ENCODE measurements at places on chromosomes 7 and 10. TPM values are rescaled to one million over a fixed set of nuclear protein-coding genes. Genes with fewer than 3 reads are reported as not detected.
A peak's percentile ranks its signal among the peaks of the same experiment; 100 is the strongest.

DNA sequence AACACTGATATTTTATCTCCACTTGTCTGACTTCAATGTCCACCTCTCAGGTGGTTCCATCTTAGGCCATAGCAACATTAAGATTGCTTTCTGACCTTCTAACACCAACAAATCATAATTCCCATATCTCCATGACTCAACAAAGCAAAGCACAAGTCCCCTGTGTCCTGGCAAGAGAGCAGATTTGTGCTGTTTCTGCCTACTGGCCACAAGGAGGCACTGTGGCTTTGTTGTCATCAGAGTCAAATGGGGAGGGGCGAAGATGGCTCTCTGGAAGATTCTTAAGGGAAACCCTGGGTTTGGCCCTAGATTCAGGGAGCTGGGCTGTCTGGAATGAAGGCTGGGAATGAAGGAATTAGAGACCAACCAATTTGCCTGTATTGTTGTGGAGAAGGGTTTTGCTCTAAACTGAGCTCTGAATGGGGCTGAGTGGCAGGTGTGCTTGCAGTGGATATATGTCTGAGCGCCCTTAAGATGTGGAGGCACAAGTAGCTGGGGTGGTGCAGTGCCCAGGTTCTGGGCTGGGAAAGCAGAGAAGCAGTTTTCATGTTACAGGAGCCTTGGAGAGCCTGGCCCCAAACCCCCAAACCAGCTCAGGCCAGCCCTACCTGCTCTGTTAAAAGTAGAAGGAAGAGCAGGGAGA is 154.8 kb upstream of the PRSS58 start:
- H3K36me3 ChIP-seq: no peaks in the 10 kb centered on the region
- H3K4me1 ChIP-seq: peaks cover 7% of the 10 kb centered on the region
- H3K4me3 ChIP-seq: no peak overlapping the region
- no peaks in the 10 kb centered on the region for H3K27me3 ChIP-seq
- DNase-seq: peak; percentile 76
- H3K27ac ChIP-seq: no peak overlapping the region

DNA sequence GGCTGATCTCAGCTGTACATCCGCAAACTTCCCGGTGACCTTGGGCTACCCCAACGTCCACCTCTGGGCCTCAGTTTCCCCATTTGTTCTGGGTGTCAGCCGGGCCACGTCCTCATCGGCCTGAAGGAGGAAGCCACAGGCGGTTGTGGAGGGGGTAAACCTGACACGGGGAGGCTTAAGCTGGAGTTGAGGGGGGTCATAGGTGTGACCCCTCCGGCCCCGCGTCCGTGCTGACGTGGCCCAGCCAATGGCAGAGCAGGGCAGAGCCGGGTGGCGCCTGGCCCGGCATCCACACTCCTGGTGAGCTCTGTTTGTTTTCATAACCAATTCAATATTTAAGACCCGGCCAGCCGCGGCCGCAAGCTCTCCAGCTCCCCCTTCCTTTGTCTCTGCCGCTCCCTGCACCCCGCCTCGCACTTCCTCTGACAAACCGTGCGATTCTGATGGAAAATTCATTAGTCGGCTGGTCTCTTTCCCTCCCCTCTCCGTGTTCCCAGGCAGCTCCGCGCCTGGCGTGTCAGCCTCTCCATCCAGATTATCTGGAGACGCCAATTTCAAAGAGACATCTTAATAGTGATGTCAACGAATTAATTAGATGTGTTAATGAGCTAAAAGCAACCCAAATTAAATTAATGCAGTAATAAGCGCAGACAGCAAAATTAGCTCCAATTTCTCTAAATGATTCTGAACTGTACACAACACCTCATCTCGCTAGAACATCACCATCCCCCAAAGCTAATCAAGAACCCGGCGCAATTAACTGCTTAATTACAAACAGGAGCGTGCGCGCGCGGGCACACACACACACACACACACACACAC is 55.4 kb downstream of the MICALL2 start:
- DNase-seq: peak; percentile 93
- no peaks in the 10 kb centered on the region for H3K36me3 ChIP-seq
- peaks cover 5% of the 10 kb centered on the region for H3K4me1 ChIP-seq
- H3K27ac ChIP-seq: no peak overlapping the region
- no peak overlapping the region for H3K4me3 ChIP-seq
- H3K27me3 ChIP-seq: peaks cover 59% of the 10 kb centered on the region

DNA sequence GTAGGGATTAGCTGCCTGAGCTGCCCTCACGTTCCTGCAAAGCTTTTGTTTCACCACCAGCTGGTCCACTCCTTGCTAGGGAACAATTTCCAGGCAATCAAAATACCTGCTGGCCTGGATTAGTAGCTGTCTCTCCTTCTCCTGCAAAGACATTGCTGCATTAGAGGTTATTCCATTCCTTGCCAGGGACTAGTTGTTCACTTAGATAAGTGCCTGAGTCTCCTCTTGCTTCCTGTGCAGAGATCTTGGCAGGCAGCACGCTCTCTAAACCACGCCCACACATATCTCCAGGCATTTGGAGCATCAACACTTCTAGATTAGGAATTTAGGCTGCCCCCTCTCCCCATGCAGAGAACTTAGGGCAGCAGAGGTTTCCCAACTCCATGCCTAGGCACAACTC is 150.4 kb upstream of the SMIM30 start:
- no peaks in the 10 kb centered on the region for H3K36me3 ChIP-seq
- no peak overlapping the region for H3K4me3 ChIP-seq
- no peak for DNase-seq
- no peaks in the 10 kb centered on the region for H3K27me3 ChIP-seq
- H3K4me1 ChIP-seq: peaks cover 4% of the 10 kb centered on the region

DNA sequence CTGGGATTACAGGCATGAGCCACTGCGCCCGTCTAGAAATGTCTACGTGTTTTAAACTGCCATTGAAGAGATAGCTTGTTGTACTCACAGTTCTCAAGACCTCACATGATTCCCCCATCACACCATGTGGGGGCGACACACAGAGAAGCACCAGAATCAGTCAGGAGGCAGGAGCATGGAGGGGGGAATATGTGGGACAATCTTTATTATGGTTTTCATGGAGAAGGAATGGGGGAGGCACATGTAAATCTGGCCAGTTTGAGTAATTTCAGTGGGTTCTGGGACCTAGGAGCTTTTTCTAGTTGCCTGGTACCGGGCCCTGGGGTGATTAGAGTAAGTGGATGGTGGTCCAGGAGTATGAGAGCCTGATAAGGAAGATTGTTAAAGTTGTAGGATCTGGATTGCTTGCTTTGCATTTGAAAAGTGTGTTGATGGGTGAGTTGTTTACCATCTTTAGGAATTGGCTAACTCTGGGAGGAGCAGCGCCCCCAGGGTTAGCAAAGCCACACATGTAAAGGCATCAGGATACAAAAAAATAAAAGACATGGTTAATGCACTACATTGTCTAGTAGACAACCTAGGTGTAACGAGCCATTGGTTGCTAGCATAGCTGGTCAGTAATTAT is 85.4 kb upstream of the SLC13A1 start:
- no peak overlapping the region for H3K4me3 ChIP-seq
- H3K4me1 ChIP-seq: no peaks in the 10 kb centered on the region
- no peaks in the 10 kb centered on the region for H3K27me3 ChIP-seq
- no peak overlapping the region for H3K27ac ChIP-seq

DNA sequence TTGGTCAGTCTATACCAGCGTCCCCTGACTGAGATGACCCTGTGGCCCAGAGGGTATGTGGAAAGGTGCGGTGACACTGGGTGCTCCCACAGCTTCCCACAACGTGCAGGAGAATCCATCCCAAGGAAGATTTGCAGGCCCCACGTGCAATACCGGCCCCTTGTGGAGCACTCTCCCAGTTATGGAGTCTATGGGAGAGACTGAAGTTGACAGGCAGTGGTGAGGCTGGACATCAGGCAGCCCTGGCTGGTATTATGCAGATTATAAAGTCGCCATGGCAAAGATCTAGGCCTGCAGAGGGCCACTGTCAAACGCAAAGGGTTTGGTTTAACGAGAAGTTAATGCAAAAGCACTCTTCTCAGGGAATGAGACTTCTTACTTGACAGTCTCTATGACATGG is 434.7 kb upstream of the C7orf33 start:
- H3K27me3 ChIP-seq: no peaks in the 10 kb centered on the region
- no peaks in the 10 kb centered on the region for H3K4me1 ChIP-seq
- DNase-seq: no peak
- H3K36me3 ChIP-seq: no peaks in the 10 kb centered on the region

DNA sequence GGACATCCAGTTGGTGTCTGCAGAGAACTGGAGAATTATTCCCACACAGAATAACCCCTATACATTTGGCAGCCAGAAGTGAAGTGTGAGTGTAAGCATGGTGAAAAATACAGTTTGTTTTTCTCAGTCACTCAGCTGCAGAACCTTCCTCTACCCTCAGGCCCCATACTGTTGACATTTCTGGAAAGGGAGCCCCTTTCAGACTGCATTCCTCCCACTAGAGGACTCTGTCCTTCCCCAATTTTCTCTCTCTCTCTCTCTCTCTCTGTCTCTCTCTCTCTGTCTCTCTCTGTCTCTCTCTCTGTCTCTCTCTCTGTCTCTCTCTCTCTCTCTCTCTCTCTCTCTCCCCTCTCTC is 86.8 kb upstream of the STEAP1B start:
- H3K4me1 ChIP-seq: peaks cover 79% of the 10 kb centered on the region
- no peak for DNase-seq
- H3K27ac ChIP-seq: peak overlapping the region; percentile 99

Gene CDK14
- 39.1 TPM for total RNA-seq

Gene CALD1
- total RNA-seq: 1,123 TPM

Gene PNLIPRP2
- not detected for total RNA-seq

Gene CFTR
- not detected for total RNA-seq
